Activated CD4-positive, alpha-beta memory T cell treated with anti-CD3 and anti-CD28 coated beads for 36 hours (primary cell): ENCODE measurements at places on chromosomes 16 and 17. TPM values are rescaled to one million over a fixed set of nuclear protein-coding genes. Genes with fewer than 3 reads are reported as not detected.

Gene SLC25A39
- 122 TPM for total RNA-seq

- H3K27me3 ChIP-seq = peaks cover 9% of the 10 kb centered on the region
- no peak for DNase-seq
Measured at GRCh38 chr17:15231851-15232516, 33.1 kb downstream of the PMP22 start.

- peak; percentile 28 for DNase-seq
- H3K4me3 ChIP-seq = no peak overlapping the region
- H3K27ac ChIP-seq = no peak overlapping the region
- no peaks in the 10 kb centered on the region for H3K36me3 ChIP-seq
Measured at GRCh38 chr17:57948555-57949420, 6.4 kb downstream of the CUEDC1 start.

- H3K4me3 ChIP-seq = peak overlapping the region; percentile 96
- H3K36me3 ChIP-seq = no peaks in the 10 kb centered on the region
- H3K4me1 ChIP-seq = peaks cover 39% of the 10 kb centered on the region
- H3K27me3 ChIP-seq = no peaks in the 10 kb centered on the region
- peak; percentile 99 for DNase-seq
Measured at GRCh38 chr17:17752089-17752820, 71.0 kb downstream of the RAI1 start.
